Fibroblast of mammary gland (primary cell): ENCODE measurements at places on chromosomes 1 and 21.

DNA sequence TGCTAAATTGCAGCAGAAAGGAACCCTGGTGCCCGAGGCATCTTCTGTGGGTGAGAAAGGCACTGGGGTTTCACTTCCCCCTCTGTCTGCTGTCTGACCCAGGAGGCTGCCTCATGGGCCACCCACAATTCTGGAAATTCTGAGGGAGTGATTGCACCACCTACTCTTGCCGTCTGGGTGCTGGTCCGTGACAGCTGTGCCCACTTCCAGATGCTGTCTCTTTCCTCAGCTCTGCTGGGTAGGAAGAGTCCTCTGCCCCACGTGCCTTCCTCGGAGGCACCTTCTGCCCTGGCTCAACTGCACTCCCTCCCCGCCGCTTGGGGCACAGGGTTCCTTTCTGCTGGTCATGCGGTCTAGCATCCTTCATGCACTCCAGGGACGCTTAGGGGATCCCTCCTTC, 96.3 kb downstream of the ARHGEF10L start:
- no peak for DNase-seq

DNA sequence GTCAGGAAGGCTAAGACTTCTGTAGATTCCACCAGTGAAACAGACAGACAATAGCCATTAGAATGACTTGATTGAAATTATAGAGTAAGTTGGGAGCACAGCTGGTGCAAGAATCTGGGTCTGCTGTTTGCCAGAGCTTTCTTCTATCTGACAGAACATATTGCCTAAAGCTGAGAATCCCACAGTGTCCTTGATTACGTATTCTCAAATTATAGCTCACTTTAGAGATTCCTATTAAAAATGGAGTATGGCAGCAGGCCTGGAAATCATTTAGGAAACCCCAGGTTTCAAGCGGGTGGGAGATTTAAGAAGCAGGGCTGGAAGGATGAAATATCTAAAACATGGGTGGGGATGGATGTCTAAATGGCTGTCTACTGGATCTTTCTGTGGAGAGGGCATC, 639.7 kb upstream of the CXADR start:
- DNase-seq: no peak

- peak; percentile 57 for DNase-seq
These were observed 184.8 kb downstream of the BRINP2 start for GRCh38 chr1:177355575-177355974.

GRCh38 chr1:237712082-237712481, 178.6 kb downstream of the ZP4 start:
- DNase-seq: no peak

GRCh38 chr1:219563568-219563967, 49.3 kb downstream of the ZC3H11B start:
- no peak for DNase-seq

DNA sequence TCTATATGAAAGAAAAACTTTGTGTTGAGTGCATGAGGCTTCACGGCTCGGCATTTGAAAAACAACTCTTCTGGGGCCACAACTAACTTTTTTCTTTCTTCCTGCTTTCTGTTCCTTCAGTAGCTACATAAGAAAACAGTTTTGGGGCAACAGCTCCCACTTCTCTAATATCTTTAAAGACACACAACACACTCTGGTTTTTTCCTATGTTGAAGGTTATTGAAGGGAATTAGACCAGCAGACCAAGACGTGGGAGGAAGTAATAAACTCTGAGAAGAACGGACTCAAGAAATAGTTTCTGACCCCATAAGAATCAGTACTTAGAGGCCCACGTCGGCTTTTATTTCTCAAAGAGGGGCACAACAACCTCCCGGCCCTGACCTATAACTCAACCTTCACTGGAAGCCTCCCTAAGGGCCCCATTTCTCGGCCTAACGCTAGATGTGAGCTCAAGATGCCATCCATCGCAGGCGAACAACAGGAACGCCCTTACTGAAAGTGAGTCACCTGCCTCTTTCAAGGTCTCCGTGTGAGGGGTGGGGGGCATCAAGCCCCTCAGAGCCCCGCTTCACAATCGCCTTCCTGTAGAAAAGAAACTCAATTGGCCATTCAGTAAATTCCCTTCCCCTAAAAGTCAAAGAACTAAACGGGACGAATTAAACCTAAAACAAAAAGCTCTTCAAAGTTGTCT, 844 bp downstream of the ZMYM6 start:
- DNase-seq: peak; percentile 62

- DNase-seq: peak; percentile 58
These were observed 159.6 kb downstream of the PTPRU start for GRCh38 chr1:29395736-29396437.

DNA sequence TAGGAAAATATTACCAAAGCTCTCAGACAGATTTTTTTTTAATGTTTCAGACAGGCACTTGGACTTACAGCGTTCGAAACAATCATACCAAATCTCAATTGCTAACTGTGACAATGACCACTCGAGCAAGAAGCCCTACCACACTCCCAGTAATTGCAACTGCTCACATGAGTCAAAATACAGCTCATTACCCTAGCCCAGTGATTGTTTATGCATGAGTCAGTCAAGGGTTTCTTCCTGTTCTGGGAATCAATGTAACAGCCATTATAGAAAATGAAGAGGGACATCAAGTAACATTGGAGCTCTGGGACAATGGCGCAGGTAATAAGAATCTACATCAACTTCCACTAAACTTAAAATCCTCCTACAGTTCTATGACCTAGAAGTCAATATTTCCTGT, 56.1 kb upstream of the SH3GLB1 start:
- DNase-seq: peak; percentile 88

DNA sequence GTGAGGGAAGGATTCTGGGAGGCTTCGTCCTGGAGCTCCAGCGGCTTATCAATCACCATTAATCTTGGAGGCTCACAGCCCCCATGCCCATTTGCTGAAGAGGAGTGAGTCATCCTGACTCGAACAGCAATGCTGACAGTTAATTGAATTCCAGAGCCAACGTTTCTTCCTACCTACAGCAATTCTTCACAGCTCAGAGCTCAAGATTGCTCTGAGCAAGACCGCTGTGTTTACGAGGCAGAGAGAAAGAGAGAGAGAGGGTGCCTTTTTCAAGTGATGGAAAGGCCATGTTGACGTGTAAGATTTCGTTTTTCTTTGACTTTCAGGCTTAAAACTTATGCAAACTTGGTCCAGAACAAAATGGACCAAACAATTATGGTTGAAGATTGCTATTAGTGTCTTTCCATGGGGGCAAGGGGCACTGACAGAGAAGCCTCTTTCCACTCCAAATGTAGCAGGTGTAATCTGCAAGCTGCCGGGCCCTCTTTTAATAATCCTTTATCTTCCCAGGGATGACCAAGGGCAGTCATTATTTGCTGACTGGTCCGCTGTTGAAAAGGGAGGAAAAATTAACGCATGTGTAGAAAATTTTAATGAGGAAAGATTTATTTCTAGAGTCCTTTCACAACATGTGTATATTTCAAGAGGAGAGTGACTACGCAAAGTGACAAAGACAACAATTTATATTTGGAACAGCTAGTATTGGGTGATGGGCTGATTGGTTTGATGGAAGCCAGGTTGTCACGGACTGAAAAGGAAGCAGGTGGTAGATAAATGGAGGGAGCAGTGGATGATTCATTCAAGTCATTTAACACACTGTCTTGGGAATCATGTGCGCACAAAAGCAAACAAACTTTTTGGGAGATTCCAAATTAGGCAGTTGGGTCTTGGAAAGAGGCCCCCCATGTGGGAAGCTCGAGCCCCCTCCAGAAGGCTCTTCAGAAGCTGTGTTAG, 136.1 kb upstream of the IRF2BP2 start:
- DNase-seq: peak; percentile 61

DNA sequence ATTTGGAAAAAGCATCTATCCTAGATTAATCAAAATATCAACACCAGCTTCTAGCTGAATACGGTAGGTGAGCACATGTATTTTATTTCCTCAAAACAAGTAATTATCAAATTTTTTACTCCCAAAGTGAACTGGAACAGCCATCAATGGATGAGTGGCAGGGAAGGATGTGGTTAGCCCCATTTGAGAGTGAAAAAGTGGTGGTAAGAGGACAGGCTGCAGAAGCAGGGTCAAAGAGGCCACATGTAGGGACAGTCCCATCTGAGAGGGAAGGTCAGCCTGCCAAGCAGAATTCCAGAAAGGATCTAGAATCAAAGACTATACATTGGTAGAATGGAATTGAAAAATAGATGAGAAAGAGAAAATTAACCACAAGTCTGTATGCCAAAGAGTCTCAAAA, 163.8 kb downstream of the SMYD3 start:
- no peak for DNase-seq

GRCh38 chr1:162185314-162186025, 116.0 kb downstream of the NOS1AP start:
- peak; percentile 4 for DNase-seq

DNA sequence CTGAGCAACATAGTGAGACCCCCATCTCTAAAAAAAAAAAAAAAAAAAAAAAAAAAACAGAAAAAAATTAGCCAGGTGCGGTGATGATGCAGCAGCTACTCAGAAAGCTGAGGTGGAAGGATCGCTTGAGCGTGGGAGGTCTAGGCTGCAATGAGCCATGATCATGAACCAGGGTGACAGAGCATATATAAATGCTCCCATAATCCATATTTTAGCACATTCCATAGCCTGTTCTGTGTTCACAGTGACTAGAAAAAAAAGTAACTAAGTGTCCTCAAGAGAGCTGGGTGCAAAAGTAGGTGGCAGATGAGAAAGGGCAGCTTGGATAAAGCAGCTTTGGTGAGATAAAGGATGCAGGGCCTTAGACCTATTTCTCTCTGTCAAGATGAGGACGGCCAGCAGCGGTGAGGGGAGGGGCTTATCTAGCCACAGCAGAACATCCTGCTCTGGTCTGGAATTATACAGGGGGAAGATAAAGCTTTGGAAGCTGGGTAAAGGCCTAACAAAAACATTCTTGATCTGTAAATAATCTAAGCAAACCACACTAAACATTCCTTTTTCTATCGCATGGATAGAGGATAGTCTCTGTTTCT, 205.3 kb downstream of the DAB1 start:
- DNase-seq: no peak

GRCh38 chr1:221739677-221740025, 2.2 kb downstream of the DUSP10 start:
- DNase-seq: no peak

DNA sequence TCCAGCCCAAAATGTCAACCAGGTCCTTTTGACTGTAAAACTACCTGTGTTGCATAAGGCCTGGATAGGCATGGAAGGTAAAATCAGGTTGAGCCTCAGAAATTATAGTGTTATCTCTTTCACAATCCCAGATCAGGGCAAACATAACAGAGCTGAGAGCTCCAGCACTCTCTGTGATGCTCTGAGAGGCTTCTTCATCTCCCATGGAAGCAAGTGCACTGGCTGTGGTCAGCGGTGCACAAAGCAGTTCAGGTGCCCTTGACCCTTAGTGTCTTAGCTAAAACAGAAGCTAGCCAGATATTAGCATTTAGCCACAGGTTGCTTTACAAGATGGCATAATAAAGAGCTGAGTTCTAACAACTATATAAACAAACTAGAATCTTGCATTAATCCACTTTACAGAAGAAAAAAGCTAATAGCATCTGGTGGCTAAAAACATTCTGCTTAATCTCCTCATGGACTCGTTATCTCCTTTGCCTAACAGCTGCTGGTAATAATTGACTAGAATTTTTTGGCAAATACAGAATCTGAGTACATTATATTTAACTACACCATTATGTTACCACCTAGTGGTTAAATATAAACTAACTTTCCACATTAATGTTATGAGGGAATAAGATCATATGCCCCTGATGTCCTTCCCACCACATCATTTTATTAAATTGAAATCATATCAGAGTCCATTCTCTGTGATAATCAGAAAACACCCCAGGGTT, 25.6 kb upstream of the POGK start:
- no peak for DNase-seq

DNA sequence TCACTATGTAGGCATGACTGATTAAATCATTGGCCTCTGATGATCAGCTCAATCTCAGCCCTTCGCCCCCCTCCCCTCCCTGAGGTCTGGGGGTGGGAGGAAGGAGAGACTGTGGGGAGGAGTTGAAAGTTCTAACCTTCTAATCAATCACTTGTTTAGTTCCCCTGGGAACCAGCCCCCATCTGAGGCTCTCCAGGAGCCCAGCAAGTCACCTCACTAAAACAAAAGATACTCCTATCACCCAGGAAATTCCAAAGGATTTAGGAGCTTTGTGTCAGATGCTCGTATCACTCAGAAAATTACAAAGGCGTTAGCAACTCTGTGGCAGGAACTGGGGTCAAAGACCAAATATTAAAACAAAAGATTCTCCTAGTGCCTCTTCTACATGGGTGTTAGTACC, 21.6 kb downstream of the SYF2 start:
- DNase-seq: no peak

DNA sequence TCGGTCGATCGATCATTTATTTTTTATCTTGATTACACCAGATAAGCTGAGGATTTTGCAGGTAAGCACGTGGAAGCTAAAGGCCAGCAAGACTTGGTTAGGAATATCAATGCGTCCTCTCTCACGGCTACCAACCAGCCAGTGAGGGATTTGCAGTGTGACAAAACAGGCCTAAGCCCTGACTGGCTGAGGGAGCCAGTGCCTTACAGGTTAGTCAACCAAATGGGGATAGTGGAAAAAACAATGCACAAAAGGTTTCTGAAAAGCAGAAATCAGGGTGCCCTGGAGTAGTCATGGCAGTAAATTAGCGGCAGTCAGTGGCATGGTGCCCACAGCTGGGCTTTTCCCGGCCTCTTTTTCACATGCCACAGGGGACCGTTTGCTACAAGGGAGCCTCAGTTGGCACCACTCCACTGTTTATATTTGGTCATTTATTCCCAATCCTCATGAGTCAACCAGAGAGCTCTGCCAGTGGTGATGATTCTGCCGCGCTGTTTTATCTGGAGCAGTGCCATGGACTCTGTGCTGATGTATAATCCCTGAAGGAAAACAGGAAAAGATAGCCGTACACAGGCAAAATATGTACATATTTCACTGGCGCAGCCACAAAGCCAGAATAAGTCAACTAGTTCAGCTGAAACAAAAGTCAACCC, 167.6 kb downstream of the RHOU start:
- DNase-seq: peak; percentile 99

DNA sequence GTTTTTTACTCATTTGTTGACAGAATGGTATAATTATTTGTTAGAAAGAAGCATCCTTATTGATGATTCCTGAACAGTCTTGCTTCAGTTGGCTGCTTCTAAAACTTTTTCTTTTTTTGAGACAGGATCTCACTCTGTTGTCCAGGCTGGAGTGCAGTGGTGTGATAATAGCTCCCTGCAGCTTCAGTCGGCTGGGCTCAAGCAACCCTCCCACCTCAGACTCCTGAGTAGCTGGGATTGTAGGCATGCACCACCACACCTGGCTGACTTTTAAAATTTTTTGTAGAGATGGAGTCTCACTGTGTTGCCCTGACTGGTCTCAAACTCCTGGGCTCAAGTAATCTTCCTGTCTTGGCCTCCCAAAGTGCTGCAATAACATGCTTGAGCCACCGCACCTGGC, 38.8 kb downstream of the MACF1 start:
- no peak for DNase-seq

- DNase-seq: no peak
These were observed 9.3 kb downstream of the MTARC2 start for GRCh38 chr1:220757441-220757840.

DNA sequence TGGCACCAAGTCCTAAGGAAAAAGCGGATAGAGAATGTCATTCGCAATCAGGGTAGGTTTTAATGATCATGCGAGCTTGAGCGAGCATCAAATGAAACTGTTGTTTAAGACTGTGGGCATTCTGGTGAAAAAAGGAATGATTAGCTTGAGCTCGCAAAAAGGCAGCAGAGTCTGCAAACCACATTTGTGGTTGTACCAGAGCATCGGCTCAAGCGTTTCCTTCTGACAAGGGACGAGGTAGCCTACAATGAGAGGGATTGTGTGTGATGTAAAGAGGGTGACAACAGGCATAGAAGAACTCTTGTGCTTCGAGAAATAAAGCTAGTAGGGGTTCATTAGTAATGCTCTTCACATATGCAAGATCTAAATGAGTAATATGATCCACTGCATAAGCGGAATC, 11.1 kb upstream of the CD48 start:
- DNase-seq: no peak
